ENCODE measurements at places on chromosomes 12 and 14. TPM values are rescaled to one million over a fixed set of nuclear protein-coding genes. Genes with fewer than 3 reads are reported as not detected.
A peak's percentile ranks its signal among the peaks of the same experiment; 100 is the strongest.

DNA sequence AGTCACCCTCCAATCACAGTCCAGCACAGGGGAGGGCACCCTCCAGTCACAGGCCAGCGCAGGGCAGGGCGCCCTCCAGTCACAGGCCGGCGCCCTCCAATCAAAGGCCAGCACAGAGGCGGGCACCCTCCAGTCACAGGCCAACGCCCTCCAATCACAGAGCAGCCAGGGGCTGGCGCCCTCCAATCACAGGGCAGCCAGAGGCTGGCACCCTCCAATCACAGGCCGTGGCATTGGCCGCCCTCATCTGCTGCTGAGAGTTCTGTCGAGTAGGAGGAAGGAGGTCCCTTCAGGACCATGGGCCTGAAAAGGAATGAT, 26.6 kb downstream of the DDX51 start:
- DNase-seq: no peak

GRCh38 chr14:91204657-91205056, 39.8 kb downstream of the GPR68 start:
- DNase-seq: no peak

ATF7 gene
- 13.6 TPM for total RNA-seq

- DNase-seq: no peak
Measured at GRCh38 chr12:85350356-85350755, 70.3 kb downstream of the ALX1 start.

PNP gene
- total RNA-seq: 146 TPM

DNA sequence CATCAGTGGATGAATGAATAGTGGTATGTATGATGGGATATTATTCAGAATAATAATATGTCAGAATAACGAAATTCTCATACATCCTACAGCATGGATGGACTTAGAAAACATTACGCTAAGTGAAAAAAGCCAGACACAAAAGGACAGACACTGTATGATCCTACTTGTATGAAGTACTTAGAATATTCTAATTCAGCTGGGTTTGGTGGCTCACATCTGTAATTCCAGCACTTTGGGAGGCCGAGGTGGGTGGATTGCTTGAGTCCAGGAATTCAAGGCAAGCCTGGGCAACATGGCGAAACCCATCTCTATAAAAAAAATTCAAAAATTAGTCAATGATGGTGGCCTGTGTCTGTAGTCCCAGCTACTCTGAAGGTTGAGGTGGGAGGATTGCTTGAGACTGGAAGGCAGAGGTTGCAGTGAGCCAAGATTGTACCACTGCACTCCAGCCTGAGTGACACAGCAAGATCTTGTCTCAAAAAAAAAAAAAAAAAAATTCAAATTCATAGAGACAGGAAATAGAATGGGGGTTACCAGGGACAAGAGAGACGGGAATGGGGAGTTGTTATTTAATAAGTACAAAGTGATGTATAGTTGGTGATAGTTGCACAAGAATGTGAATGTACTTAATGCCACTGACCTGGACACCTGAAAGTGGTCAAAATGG, 132.3 kb downstream of the CHST11 start:
- DNase-seq: no peak

C3AR1 gene
- 0.14 TPM for total RNA-seq

- no peak for DNase-seq
Measured at GRCh38 chr12:121489874-121490273, 90.0 kb downstream of the RNF34 start.

GRCh38 chr14:63555572-63555971, 12.4 kb upstream of the PPP2R5E start:
- no peak for DNase-seq

GRCh38 chr12:62907078-62907477, 27.9 kb downstream of the PPM1H start:
- no peak for DNase-seq

GRCh38 chr14:50599700-50600444, 39.9 kb downstream of the ATL1 start:
- peak; percentile 79 for DNase-seq

- DNase-seq: no peak
Measured at GRCh38 chr12:113246478-113247122, 25.3 kb downstream of the TPCN1 start.

DNA sequence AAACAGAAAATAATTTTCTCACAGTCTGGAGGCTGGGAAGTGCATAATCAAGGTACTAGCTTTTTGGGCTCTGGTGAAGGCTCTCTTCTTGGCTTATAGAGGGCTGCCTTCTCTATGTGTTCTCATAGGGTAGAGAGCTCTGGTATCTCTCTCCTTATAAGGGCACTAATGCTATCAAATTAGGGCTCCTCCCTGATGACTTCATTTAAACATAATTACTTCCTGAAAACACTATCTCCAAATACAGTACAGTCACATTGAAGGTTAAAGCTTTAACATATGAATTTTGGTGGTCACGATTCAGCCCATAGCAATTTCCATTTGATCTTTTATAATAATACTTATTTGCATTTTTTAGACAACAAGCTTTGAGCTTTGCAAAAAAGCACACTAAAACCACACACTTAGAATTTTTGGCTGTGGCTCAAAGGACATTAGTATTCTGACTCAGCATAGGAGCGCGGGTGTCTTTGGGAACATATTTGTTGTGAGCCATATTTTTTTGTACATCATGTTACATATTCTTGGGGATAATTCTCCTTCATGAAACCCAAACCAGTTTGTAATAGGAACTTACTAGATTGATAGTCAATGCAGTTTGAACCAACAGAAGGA, 808.1 kb upstream of the FBXO33 start:
- no peak for DNase-seq

- DNase-seq: peak; percentile 96
Measured at GRCh38 chr12:10941916-10942607, 3.0 kb upstream of the TAS2R14 start.

SMOC1 gene
- 49.3 TPM for total RNA-seq

ITGB7 gene
- 0.14 TPM for total RNA-seq

- DNase-seq: peak; percentile 51
Measured at GRCh38 chr14:94601884-94602391, 10.3 kb upstream of the SERPINA3 start.

GZMB gene
- total RNA-seq: not detected

- DNase-seq: no peak
Measured at GRCh38 chr12:45634273-45634917, 95.1 kb upstream of the ARID2 start.

HOTAIR gene
- 6.9 TPM for total RNA-seq

All from foreskin keratinocyte (primary cell).